ENCODE measurements at places on chromosomes 2 and 18. TPM values are rescaled to one million over a fixed set of nuclear protein-coding genes. Genes with fewer than 3 reads are reported as not detected.
A peak's percentile ranks its signal among the peaks of the same experiment; 100 is the strongest.

- peak; percentile 68 for DNase-seq
Observed at GRCh38 chr2:30862054-30862651, 54.9 kb upstream of the CAPN13 start.

- no peak for DNase-seq
Observed at GRCh38 chr2:106106622-106107508, 87.2 kb downstream of the UXS1 start.

- no peak for DNase-seq
Observed at GRCh38 chr2:209600341-209601171, 171.1 kb upstream of the UNC80 start.

GRCh38 chr18:55577812-55578539 is 10.0 kb downstream of the TCF4 start:
- no peak for DNase-seq

- no peak for DNase-seq
Observed at GRCh38 chr2:17538844-17539554, 1.5 kb upstream of the VSNL1 start.

DNA sequence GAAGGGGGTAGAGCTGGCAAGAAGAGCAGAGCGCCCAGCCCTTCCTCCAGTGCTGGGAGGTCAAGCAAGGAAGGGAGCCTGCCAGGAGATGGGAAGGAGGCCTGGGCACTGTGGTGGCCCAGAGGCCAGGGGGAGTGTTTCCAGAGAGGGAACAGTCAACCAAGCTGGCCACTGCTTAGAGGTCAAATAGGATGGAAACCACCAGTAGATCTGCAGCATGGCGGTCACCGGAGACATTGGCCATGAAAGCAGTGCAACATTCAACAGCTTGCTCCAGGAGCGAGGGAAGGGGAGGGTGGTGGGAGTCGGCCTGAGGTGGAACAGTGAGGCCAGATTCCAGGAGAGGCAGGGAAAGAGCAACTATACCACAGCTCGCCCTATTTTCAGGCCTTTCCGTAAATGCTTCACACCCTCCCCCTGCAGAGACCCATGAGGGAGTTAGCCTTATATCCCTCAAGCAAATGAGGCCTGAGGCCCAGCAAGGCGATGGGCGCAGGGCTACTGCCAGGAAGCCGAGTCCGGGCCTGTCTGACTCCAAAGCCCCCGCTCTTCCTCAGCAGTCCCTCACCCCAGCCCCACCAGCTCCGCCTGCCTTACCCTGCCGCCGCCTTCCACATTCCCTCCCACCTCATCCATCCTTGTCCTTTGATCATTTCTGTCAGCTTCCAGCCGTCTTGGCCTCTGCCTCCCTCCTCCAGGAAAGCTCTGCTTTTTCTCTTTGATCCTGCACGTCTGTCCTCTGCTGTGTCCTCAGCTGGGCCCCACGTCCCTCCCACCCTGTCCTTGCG is 17.0 kb downstream of the KCNK3 start:
- DNase-seq, result no peak

- peak; percentile 50 for DNase-seq
Observed at GRCh38 chr2:72895759-72896281, 8.6 kb downstream of the SPR start.

DNA sequence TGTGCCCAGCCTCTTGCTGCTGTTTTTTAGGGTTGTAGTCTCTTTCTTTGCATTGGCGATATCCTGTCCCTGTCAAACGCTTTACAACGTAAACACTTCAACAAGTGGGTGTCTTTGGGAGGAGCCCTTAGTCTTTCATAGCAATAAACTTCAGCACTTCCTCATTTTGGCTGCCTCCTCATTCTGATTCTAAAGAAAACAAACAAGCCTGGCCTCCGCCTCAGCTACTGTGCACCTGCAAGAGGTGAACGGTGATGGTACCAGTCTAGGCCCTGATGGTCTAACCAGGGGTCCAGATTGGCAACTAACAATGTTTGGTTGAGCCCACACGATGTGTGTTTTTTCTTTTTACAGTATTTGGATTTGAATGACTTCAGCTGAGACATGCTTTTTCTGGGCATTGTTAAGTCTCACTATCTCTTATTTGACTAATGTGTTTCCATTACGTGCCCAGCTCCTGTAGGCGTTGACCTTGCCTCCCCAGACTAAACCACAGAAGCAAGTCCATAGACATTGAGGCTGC is 53.2 kb upstream of the CUL3 start:
- DNase-seq, result no peak

DNA sequence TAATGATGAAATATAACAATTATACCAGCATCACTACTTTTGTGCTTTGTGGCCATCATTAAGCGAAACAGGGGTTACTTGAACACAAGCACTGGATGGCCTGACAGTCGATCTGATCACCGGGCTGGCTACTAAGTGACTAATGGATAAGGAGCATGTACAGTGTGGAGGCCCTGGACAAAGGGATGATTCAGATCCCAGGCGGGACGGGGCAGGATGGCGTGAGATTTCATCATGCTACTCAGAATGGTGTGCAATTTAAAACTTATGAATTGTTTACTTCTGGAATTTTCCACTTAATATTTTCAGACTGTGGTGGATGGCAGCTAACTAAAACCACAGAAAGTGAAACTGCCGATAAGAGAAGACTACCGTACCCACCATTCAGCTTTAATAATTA is 7.0 kb upstream of the CLIP4 start:
- DNase-seq, result peak; percentile 86

GRCh38 chr2:168002021-168002553 is 245.3 kb downstream of the STK39 start:
- peak; percentile 20 for DNase-seq

GRCh38 chr2:31319406-31320175 is 85.6 kb downstream of the EHD3 start:
- DNase-seq, result peak; percentile 29

- DNase-seq, result no peak
Observed at GRCh38 chr2:2933426-2933825, 444.2 kb downstream of the EIPR1 start.

Gene KIF3C
- 21.1 TPM for total RNA-seq

Gene SERPINB11
- not detected for total RNA-seq

Gene KIF1A
- not detected for total RNA-seq

All from HFFc6 (cell line).